Foreskin keratinocyte (primary cell): ENCODE measurements at places on chromosomes 3 and 15.

DNA sequence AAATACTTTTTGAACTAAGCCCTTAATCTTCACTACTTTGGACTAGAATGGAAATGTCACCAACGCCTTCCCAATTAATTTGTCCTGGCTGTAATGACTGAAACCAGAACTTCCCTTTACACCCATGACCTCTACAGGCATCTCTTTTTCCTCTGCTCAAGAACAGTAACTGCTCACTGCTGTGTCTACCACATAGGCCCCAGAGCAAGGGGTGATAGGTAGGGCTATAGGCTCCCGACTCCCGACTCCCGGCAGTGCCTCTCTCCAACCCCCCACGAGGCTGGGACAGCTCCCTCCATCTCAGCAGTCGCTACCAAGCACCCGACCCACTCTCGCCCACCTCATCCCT is 384 bp upstream of the LEKR1 start:
- DNase-seq, result no peak

- no peak for DNase-seq
These were observed 43.3 kb downstream of the PLOD2 start for GRCh38 chr3:146117406-146118285.

- DNase-seq, result no peak
These were observed 174.6 kb upstream of the TBL1XR1 start for GRCh38 chr3:177371888-177372287.

GRCh38 chr15:68389041-68389930 is 42.7 kb downstream of the ITGA11 start:
- DNase-seq, result no peak

- DNase-seq, result no peak
These were observed 71.8 kb downstream of the SENP2 start for GRCh38 chr3:185657691-185658503.

DNA sequence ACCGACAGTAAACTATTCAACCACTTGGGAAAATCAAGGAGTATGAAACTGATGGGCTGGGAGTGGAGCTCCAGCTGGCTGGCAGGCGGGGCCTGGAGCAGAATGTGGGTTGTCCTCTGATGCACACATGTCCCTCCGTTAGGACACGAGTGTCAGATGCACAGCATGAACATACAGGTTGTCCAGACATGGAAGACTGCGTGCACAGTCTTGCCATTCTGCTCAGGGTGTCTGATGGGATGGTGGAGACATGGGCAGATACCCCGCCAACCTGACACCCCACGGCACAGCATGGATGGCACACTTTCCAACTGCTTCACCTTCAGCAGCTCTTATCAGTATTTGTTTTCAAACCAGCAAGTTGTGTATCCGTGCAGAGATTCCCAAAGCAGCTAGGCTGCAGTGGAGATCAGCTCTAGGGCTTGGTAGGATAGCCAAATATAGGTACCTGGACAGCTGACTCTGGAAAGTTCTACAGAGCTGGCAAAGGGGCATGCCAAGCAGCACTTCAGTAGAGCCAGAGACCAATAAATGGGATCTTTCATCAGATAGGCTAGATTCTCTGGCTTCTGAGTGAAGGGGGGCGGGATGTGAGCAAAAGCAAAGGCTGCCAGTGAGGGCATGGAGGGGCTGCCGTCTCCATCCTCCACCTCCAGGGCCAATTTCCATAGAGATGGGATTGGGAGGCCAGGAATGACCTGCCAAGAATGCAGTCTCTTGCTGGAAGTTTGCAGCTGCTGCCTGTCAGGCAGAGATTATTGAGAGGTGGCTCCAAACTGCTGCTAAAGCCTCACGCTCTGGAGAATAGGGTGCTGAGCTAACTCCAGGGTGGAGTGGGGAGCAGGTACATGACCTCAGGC is 47.2 kb upstream of the KY start:
- no peak for DNase-seq

- no peak for DNase-seq
These were observed 16.8 kb upstream of the TGM5 start for GRCh38 chr15:43283526-43283925.

GRCh38 chr3:161600173-161600572 is 103.6 kb downstream of the OTOL1 start:
- DNase-seq, result no peak
